ENCODE measurements at places on chromosomes 4 and X.

DNA sequence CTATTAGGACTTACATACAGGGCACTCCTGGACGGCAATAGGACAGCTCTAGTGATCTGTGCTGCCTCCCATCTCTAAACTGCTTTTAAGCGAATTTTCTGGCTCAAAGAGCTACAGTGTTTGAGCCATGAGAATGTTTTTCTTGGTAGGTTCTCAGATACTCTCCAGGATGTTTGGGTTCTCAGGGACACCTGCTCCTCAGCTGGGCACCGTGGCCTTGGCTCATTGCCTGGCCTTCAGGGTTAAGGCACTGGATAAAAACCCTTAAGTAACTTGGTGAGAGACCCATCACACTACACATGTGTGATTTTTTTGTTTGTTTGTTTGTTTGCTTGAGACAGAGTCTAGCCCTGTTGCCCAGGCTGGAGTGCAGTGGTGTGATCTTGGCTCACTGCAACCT is 38.5 kb upstream of the HERC5 start:
- DNase-seq, result no peak

DNA sequence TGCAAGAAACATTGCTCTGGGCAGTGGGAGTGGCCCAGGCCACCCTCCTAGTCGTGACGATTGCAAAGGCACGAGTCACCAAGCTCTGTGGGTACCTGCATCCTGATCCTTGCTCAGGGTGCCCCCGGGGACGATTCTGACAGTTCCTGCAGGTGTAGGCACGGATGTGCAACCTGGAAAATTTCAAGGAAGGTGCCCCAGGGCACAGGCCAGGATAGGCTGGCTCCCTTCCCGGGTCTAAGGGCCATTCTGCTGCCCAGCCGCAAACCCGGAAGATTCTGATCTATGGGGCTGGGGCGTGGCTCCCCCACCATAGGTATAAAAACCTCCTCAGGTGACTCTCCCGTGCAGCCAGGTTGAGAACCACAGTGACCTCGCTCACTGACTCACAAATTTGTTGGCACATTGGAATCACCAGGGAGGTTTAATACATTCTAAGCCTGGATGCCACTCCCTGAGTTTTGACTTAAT is 228.5 kb downstream of the PTTG2 start:
- DNase-seq, result no peak

GRCh38 chr4:22345678-22346077 is 170.2 kb downstream of the ADGRA3 start:
- no peak for DNase-seq

- no peak for DNase-seq
These were observed 20.4 kb downstream of the MSANTD1 start for GRCh38 chr4:3269105-3269927.

DNA sequence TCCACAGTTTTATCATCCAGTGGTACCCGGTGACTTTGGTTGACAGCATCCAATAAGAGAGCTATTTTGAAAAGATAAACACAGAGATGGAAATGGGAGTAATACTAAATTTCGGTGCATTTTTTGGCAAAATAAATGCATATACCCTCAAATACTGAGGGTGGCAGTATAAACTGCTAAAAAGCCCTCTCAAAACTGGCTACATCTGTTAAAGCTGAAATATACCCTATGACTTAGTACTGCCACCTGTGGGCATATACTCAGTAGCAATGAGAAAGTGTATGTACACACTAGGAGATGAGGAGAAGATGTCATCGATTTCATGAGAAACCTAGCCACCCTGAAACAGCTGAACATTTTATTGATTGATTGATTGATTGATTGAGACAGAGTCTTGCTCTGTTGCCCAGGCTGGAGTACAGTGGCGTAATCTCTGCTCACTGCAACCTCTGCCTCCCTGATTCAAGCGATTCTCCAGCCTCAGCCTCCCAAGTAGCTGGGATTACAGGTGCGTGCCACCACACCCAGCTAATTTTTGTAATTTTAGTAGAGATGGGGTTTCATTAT is 12.2 kb upstream of the TMEM128 start:
- DNase-seq, result no peak

- no peak for DNase-seq
These were observed 216.6 kb downstream of the NR3C2 start for GRCh38 chr4:148225639-148226038.

DNA sequence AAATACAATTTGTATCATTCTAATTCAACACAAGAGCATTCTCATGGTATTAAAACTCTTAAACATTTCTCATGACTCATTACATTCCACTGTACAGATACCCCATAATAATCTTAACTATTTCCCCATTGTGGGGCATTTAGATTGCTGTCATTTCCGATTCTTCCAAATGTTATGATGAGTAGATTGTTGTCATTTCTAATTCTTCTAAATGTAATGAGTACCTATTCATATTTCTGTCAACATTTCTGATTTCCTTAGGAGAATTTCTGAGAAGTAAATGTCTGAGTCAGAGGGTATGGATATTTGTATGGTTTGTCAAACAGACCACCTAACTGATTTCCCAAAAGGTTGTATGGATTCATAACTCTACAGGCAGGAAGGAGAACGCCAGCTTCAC is 8.3 kb downstream of the S100G start:
- no peak for DNase-seq

- DNase-seq, result no peak
These were observed 74.0 kb upstream of the PRSS48 start for GRCh38 chr4:151202851-151203455.

- no peak for DNase-seq
These were observed 646 bp upstream of the SLC7A11 start for GRCh38 chr4:138242834-138243156.

DNA sequence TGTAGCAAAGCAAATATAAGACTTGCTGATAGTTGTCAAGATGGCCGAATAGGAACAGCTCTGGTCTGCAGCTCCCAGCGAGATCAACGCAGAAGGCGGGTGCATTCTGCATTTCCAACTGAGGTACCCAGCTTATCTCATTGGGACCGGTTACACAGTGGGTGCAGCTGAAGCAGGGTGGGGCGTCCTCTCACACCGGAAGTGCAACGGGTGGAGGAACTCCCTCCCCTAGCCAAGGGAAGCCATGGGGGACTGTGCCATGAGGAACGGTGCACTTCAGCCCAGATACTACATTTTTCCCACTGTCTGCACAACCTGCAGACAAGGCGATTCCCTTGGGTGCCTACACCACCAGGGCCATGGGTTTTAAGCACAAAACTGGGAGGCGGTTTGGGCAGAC is 382.3 kb upstream of the EMCN start:
- no peak for DNase-seq

- no peak for DNase-seq
These were observed 480.9 kb upstream of the IGFBP7 start for GRCh38 chr4:57591073-57591472.

DNA sequence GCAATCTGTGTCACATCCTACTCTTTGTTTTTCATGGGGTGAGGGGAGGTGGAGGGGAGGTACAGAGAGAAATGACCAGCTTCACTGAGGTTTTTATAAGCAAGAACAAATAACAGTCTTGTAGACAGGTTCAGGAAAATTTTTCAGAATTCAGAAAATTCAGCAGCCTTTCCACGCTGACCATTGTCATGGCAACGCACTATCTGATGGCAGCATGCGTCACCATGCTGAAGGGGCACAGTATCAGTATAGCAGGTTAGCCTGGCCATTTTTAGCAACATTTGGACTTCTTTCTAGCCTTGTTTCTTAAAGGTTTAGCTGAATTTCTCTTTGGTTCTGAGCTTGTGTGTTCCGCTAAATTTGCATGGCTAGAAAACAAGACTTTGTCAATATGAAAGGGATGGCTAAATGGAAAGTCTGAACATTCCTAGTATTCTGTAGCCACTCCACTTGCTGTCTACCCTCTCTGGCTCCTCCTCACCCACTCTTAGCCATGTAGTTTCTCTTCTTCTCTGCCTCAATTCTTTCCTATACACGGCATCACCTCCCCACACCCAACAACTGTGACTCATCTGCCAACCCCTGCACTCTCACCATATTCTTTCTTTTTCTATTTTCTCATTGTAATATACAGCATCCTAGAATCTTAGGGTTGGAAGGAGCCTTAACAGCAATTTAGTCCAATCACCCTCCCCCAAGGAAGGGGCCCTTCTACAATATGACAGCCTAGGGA is 42.7 kb upstream of the CITED1 start:
- DNase-seq, result no peak

DNA sequence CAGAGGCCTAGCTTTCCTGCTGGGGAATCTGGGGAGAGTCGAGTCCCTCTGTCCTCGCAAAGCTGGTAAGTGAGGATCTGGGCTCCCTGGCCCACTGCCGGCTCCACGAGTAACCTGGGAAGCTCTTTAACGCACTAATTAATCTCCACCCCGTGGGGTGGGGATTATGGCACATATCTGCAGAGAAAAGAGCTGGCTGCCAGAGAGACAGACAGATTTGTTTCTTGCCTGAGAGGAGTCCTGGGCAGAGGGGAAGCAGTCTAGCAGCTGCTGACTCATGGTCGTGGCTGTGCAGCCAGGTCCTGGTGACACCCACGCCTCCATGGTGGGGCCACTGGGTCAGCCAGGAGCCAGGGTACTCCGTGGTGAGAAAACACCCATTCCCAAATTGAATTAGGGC is 14.0 kb downstream of the SORCS2 start:
- no peak for DNase-seq

DNA sequence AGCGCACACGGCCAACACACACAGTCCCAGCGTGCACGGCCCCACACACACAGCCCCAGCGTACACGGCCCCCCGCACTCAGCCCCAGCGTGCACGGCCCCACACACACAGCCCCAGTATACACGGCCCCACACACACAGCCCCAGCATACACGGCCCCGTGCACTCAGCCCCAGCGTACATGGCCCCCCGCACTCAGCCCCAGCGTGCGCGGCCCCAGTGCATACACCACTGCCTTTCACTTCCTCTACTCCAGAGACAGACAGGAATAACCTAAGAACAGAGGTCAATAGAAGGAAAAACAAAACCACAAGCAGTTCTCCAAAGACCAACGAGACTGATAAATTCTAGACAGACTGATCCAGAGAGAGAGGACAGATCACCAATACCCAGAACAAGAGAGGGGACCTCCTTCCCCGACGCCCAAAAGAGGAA is 17.1 kb downstream of the GAK start:
- DNase-seq, result no peak

GRCh38 chr4:62531731-62532130 is 1331.6 kb downstream of the ADGRL3 start:
- DNase-seq, result no peak

GRCh38 chr4:141659539-141659938 is 23.2 kb downstream of the IL15 start:
- no peak for DNase-seq

DNA sequence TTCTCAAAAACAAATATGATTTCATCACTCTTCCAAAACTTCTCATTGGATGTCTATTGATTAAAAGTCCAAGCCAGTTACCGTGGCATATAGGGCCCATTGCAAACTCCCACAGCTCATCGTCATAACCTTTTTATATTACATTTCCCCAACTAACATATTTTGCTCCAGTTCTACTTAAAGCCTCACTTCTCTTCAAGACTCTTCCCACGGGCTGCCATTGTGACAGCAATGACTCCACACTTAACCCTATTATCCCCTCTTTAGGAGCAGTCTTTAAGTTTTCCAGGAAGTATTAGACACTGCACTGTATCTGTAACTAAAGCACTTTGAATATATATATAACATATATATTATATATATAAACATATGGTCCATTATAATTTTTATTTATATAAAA is 44.5 kb downstream of the DTHD1 start:
- DNase-seq, result no peak

- no peak for DNase-seq
These were observed 494.2 kb upstream of the INTU start for GRCh38 chr4:127138586-127138985.

DNA sequence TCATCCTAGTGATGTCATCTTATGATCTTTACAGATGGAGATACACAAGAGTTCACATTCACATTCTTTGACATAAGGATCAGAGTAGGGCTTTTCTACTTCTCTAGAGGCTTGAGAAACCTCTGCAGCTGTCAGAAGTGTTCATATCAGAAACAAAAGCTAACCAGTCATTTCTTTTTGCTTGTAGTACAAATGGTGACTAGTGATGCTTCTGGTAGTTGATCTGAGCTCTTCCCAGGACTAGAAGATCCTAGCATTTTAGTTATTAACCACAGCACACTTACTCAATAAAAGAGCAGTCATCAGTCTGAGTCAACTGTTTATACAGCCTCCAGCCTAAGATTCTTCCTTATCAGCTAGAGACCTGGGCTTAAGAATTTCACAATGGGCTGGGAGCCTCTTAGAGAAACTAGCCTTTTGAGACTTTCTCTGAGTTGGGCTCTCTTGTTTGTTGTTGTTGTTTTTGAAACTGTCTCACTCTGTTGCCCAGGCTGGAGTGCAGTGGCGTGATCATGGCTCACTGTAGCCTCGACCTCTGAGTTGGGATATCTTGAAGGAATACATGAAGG is 84.1 kb downstream of the TMEM164 start:
- no peak for DNase-seq

Measured in activated T-cell treated with anti-CD3 and anti-CD28 coated beads, Interleukin-2, amount 50 U/mL, for 24 hours (primary cell).